MM.1S (cell line): ENCODE measurements at places on chromosomes 6 and 20.

DNA sequence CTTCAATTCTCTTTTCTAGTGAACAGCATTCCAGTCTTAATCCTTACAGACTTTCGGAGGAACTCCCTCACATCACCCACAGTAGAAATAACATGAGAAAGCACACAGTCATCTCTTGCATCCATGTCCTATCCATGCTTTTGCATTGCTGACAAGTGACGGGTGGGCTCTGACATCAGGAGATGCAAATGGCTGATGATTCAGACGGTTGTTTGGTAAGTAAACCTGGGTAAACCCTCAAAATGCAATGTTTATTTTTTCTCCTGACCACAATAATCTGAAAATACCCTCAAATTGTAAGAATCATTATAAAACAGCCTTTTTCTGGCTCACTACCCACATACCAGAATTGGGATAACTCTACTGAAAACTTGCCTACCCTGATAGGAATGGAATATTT is 792.0 kb downstream of the MAFB start:
- DNase-seq = no peak

DNA sequence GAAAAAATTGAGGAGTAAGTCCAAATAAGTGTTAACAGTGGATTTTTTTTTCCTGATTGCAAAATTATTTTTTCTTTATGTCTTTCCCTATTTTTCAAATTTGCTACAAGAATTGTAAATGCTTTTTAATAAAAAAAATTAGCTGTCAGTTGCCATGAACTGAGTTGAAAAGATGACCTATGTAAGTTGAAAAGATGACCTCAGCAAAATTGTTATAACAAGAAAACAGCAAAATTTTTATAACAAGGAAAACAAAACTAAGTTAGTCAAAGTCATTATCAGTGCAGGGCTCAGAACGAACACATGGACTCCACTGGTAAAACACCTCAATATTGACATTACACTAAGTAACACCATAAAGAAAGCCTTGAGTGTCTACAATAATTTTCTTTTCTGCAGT is 207.0 kb upstream of the HDDC2 start:
- DNase-seq = no peak

DNA sequence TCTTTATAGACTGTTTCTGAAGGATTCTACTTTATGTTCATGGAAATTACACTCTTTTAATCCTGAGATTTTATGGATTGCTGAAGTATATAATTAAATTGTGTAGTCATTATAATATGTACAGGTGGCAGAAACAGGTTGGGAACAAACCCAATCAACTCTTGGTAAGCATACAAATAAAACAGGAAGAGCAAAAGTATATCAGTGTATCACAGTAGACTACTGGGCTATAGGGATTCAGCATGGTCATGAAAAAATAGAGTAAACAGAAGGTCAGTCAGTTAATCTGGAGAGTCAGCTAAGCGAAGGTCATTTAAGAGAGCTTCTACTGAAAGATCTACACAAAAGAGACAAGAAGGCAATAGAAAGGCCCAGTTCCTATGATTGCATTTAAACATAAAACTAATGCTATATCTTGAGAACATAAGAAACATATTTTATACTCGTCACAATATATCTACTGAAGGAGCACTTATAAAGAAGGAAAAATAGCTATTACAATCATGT is 178.9 kb upstream of the ECI2 start:
- no peak for DNase-seq

- DNase-seq = no peak
Measured at GRCh38 chr6:49539102-49539501, 11.4 kb upstream of the C6orf141 start.

GRCh38 chr6:76026101-76026500 is 46.4 kb downstream of the IMPG1 start:
- no peak for DNase-seq

- DNase-seq = no peak
Measured at GRCh38 chr20:23135449-23136420, 49.6 kb upstream of the CD93 start.

DNA sequence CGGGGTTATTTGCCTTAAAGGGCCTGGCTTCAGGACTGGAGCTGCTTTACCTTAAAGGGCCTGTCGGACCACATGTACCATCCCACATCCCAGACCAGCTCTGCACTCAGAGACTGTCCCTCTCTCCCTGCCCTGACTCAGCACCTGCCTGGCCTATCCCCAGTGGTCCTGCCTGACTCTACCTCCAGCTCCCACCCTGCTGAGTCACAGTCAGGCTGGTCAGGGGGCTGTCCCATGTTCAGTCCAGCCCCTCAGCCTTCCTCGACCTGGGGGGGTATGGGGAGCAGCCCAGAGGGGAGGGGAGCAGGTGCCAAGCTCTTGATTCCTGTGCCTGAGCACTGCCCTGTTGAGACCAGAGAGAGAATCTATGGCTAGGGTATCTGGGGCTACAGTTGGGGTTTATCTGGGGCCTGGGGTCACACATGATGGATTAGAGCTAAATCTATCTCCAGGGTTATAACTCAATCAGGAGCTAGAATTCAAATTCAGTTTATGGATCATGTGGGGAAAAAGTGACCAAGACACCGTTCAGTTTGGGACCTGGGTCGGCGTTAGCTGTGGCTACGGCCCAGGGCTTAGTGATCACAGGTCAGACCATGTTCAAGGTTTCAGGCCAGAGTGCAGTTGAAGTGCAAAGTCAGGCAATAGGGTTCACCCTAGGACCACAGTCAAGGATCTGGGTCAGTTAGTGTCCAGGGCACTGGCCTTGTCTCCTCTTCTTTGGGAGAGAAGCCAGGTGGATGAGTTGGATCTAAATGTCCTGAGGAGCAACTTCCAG is 9.4 kb upstream of the TRIB3 start:
- no peak for DNase-seq

DNA sequence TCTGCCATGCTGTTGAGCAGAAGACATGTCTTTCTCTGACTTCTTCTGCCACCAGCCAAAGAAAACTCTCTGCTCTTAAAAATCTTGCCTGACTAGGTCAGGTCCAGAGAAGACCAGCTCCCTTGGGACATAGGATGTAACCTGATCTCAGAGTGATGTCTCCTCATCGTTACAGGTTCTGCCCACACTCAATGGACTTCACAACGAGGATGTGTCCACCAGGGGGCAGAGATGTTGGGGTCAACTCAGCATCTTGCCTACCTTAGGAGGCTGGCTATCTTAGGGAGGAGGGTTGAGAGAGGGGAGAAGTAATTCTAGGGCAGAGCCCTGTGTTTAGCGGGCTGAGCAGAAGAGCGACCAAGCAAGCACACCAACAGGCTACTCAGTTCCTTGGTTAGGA is 207.6 kb upstream of the CDH4 start:
- no peak for DNase-seq

GRCh38 chr6:89023591-89024441 is 56.7 kb upstream of the PNRC1 start:
- DNase-seq = no peak
